ENCODE measurements at places on chromosomes 12 and 14.

DNA sequence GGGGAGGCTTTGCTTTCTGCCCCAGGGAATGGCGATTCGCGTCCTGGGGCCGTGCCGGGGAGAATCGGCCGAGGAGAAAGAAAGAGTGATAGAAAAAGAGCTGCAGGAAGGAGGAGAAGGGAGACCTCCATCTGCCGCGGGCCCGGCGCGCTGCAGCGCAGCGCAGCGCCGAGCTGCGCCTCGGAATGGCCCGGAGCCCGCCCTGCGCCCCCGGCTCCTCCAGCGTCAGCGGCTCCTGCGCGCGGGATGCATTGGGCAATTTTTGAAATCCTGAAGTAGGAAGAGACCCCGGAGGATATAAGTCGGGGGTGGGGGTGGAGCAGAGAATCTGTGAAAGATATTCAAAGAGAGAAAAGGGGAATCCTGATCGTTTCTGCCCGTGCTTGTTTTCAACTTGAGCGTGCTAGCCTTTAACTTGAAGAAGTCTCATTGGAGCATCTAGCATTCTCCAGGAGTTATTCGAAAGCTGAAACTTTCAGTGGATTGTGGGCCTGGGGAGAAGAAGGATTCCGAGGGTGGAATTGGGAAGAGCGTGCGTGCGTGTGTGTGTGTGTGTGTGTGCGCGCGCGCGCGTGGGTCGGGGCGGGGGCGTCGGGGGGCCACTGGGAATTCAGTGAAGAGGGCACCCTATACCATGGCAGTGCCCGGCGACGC is 441 bp downstream of the PDE3A start:
- DNase-seq = no peak

GRCh38 chr12:88206601-88207000 is 64.5 kb downstream of the TMTC3 start:
- DNase-seq = no peak

GRCh38 chr12:105820429-105821125 is 318.2 kb downstream of the NUAK1 start:
- no peak for DNase-seq

GRCh38 chr12:131452444-131452860 is 258.4 kb upstream of the SFSWAP start:
- no peak for DNase-seq

DNA sequence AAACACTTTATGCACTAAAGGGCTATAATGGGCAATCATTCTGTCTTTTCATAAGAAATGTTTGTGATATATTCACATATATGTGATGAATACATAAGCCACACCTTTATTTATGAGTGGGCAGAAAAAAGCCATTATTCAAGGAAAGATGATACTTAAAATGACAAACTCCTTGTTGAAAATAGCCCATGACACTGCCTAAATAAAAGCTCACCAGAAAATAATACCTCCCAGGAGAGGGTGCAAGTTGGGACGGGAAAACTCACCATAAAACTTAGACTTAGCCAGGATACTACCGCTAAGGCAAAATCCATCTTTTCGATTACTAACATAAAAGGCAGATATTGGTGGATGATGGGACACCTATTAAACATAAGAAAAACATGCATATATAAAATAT is 35.8 kb upstream of the BBS10 start:
- DNase-seq = no peak

GRCh38 chr12:104106965-104107364 is 31.0 kb downstream of the NFYB start:
- DNase-seq = no peak

- no peak for DNase-seq
These were observed 121.3 kb downstream of the SAMD4A start for GRCh38 chr14:54688229-54688628.

- no peak for DNase-seq
These were observed 41.9 kb downstream of the PSMA6 start for GRCh38 chr14:35333797-35334743.

DNA sequence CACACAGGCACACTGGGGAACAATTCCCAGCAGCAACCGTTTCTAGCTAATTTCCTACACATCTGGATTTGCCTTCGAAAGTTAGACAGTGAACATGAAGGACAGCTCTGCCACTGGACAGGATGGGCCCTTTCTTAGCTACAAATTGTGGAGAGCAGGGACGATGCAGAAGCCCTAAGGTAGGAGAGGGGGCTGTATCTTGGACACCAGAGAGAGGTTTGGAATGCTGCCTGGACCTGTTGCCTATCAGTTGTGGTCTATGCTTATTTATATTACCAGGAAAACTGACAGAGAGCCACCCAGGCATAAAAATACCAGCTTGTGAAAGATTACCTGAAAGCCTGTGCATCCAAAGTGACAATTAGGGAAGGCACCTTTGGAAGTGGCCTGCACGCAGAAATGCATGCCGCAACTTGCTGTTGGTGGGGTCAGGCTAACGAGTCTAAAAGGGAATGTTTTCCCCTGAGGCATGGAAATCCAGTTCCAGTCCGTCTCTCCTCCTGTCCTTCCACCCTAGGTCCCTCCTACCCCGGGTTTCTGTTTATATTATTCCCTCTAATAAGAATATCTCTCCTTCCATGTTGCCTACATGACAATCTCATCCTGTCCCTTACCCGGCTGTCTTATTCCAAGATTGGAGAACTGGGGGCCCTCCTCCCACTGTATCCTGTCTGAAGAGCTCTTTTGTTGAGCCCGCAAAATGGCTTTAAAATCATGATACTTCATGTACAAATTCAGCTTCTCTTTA is 60.2 kb downstream of the MDM2 start:
- DNase-seq = no peak
